ENCODE measurements at places on chromosomes 13 and 19.

DNA sequence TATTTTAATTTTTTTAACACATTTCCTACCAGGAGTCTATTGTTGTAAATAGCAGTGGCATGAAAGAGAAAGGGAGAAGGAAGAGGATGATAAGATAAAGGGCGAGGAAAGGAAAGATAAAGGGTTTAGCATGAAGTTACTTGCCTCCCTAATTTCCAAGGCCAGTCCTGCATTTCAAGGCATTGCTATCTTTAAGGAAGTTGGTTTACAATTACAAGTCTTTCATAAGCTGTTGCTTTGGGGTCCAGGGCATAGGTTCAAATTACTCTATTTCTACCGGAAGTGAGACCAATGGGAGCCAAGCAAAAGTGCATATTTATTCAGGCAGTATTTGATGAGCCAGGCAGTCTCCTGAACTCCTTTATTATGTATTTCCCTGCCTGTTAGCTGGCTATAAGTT lies 27.7 kb upstream of the UBL3 start:
- no peak for DNase-seq

DNA sequence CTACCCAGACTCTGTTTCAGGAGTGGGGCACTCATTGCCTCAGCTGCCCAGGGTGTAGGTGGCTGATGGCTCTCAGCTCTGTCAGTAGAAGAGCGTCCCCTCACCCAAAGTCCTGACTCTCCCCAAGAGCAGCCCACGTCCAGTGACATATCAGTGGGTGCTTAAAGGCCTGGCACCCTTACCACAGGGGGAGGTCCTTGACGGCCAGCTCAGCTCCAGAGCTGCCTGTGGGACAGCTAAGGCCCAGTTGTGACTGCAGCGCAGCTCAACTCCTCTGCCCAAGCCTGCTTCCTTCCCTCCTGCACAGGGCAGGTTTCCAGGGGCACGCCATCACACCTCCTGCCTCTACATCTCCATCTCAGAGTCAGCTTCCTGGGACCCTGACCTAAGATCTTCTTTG lies 32.4 kb downstream of the GRIK5 start:
- DNase-seq: no peak

GRCh38 chr13:99331881-99332293 lies 24.7 kb upstream of the GPR183 start:
- DNase-seq: no peak

DNA sequence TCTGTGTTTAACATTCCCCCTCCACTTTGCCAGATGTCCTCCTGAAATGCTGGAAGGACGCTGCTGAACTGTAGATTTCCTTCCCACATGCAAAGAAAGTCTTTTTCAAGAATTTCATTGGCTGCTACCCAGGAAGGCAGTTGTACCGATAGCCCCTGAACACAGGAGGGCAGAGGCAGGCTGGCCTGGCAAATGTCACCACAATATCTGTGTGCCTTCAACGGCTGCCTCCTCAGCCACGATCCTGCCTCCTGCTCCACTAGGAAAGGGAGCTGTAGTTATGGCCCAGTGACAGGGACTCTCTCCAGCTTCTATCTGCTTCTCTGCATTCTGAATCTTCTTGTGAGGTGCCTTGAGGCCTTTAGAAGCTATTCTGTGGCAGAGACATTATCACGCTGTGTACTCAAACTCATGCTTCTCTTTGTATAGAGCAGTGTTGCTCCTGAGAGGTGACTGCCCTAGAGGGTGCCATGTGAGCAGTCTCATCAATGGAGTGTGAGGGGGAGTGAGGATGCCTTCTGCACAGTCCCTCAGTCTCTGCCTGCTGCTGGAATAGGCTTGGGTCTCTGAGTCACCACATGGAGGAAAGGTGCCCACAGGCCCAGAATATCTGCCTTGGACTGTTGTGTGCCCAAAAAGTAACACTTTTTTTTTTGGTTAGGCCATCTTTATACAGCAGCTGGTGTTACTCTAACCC lies 279.8 kb downstream of the DNAJC15 start:
- DNase-seq: peak; percentile 80

DNA sequence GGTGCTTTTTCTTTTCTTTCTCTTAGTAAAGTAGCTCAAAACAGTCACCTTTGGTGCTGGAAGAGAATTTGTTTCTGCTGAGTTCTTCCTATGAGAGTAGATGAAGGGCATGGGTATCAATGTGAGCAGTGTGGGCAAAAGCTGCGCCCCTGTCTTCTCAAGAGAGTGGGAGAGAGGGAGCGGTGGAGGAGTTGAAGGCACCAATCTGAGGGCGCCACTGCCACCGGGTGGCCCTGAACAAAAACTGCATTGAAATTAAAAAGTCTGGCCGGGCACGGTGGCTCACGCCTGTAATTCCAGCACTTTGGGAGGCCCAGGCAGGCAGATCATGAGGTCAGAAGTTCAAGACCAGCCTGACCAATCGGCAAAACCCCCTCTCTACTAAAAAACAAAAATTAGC lies 28.7 kb upstream of the EPHX3 start:
- DNase-seq: no peak

GRCh38 chr19:6800991-6801484 lies 28.5 kb downstream of the VAV1 start:
- no peak for DNase-seq

DNA sequence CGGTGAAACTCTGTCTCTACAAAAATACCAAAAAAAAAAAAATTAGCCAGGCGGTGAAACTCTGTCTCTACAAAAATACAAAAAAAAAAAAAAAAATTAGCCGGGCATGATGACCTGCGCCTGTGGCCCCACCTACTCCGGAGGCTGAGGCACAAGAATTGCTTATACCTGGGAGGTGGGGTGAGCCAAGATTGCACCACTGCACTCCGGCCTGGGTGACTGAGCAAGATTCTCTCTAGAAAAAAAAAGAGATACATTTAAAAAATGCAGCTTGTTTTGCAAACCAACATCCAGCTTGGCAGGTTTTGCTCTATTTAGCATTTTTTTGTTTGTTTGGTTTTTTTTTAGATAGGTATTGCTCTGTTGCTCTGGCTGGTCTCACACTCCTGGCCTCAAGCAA lies 6.7 kb upstream of the PGPEP1 start:
- DNase-seq: no peak

- DNase-seq: no peak
Observed at GRCh38 chr13:24148414-24149235, 11.9 kb upstream of the SPATA13 start.

GRCh38 chr13:107576430-107576829 lies 638.9 kb downstream of the LIG4 start:
- DNase-seq: no peak

- no peak for DNase-seq
Observed at GRCh38 chr19:30008169-30008568, 66.1 kb downstream of the URI1 start.

- DNase-seq: no peak
Observed at GRCh38 chr13:28471421-28471820, 23.5 kb downstream of the FLT1 start.

GRCh38 chr13:24074678-24075077 lies 85.8 kb upstream of the SPATA13 start:
- DNase-seq: no peak

GRCh38 chr13:59750860-59751259 lies 412.9 kb downstream of the DIAPH3 start:
- peak; percentile 26 for DNase-seq

- DNase-seq: no peak
Observed at GRCh38 chr19:5977222-5977784, 637 bp downstream of the RANBP3 start.

DNA sequence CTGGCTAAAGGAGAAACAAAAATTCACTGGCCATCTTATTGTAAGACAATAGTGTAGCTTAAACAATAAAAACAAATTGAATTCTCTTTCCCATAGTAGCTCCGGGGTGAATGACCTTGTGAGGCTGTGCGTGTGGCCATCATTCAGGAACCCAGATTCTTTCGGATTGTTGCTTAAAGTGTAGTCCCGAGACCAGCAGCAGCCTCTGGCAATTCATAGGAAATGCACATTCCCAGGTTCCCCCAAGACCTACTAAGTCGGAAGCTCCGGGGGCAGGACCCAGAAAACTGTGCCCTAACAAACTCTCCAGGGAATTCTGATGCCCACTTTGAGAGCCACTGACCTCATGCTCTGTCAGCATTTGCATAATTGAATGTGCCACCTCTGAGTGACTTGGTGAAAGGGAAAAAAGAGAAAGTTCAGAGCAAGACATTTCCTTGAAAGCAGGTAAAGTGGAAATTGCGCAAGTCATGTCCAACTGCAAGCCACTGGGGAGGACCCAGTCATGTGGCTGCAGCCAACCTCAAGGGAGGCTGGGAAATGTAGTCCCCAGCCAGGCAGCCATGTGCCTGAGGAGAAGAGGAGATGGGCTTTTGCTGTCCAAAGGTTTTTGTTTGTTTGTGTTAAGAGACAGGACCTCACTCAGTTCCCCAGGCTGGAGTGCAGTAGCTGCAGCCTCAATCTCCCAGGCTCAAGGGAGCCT lies 50.7 kb upstream of the PNMA8B start:
- no peak for DNase-seq

GRCh38 chr13:42028113-42028799 lies 20.2 kb upstream of the DGKH start:
- DNase-seq: no peak

DNA sequence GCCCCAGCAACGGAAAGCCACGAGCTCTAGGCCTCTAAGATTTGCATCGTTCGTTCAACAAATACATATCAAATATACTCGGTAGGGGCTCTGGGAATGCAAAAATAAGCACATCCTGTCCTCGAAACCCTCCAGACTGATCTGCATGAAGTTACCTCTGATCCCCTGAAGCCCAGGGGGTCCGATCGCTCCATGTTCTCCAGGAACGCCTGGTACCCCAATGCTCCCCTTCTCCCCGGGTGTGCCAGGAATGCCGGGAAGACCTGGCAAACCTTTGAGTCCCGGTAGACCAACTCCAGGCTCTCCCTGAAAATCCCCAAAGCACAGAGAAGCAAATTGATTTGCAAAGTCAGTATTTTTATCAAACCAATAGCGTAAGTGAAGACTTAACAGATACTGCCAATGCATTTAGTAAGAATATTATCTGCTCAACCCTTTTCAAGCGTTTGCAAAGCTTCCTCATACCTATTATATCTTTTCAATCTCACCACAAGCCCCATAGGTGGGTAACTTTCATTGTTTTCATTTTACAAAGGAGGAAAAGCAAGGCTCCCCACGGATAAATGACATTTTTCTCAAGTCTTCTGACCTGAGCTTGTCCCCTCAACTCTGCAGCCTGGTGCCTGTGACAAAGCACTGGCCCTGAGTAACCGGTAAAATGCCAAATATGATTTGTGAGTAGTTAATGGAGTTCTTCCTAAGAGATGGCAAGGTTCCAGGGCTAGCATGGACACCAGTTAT lies 127.7 kb downstream of the COL4A1 start:
- DNase-seq: no peak

GRCh38 chr19:2648099-2648498 lies 54.4 kb downstream of the GNG7 start:
- no peak for DNase-seq

GRCh38 chr13:110354715-110355473 lies 47.8 kb downstream of the COL4A2 start:
- DNase-seq: no peak

DNA sequence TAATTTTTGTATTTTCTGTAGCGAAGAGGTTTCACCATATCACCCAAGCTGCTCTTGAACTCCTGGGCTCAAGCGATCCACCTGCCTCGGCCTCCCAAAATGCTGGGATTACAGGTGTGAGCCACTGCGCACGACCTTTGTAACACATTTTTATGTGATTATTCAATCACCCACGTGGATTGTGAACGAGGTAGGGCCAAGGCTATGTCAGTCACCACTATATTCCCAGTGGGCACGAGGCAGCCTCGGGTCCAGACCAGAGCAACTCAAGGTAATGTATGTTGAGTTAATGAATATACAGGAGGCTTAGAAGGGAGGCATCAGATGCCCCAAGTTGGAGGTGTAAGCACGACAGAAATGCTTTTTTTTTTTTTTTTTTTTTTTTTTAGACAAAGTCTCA lies 8.9 kb downstream of the PTGIR start:
- no peak for DNase-seq

- DNase-seq: no peak
Observed at GRCh38 chr13:38685431-38685830, 1.4 kb upstream of the FREM2 start.

GRCh38 chr19:2018752-2019151 lies 3.2 kb upstream of the BTBD2 start:
- no peak for DNase-seq

GRCh38 chr19:40806423-40807146 lies 7.6 kb downstream of the EGLN2 start:
- no peak for DNase-seq

GRCh38 chr19:23913931-23914330 lies 755 bp upstream of the ZNF726 start:
- DNase-seq: no peak

DNA sequence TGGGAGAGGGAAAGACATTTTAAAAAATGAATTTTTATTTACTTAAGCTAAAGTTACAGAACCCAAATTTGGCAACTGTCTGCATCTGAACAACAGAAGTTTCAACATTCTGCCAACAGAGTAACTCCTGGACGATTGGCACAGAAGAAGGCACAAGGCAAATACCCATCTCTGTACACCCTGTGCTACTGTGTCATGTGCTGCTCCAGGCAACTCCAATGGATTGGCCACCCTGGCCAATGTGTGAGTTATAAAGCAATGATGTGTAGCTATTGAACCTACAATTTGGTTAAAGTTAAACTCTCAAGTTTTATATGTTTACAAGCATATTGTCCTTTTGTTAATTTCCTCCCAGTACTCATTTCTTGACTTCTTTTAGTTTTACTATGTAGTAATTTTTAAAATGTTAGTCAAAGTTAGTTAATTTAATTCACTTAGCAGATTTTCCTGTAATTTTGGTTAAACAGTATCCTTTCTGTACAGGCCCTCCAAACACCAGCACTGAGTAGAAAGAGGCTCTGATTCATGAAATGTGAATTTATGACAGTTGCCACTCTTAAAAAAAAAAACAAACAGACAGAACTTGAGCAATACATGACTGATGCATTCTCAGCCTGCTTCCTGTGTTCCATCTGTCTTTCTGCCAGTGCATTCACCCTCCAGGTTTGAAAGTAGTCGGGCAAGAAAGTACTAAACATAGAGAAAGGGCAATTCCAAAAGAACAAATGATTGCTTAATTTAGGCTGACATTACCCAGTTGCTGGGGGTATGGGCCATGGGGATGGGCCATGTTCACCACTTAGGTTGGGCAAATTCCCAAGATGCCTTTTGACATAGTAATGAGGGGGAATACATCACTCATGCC lies 5.9 kb downstream of the STARD13 start:
- peak; percentile 90 for DNase-seq

DNA sequence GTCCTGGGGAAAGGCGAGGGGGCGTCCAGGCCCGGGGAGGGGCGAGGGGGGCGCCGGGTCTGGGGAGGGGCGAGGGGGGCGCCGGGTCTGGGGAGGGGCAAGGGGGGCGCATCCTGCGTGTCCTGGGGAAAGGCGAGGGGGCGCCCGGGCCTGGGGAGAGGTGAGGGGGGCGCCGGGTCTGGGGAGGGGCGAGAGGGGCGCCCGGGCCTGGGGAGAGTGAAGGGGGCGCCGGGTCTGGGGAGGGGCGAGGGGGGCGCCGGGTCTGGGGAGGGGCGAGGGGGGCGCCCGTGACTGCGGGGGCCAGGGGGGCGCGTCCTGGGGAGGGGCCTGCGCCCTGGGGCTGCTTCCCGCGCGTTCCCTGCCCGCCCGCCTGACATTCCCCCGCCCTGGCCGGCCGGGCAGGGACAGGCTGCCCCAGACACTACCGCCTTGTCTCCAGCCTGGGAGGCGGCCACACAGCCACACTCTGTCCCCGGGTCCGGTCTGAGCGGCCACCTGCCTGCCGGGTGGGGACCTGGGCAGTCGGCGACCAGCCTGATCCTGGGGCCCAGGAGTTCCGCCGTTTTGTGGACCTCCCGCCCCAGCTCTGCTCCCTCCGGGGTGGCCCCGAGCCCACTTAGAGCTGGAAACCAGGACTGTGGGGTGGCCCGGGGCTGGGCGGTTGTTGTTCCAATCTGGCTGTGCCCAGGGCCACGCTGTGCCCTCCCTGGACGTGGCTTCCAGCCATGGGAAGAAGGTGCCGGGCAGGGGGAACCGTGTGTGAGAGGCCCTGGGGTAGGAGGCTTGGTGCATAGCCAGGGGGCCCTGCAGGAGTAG lies 11.8 kb downstream of the PALM start:
- no peak for DNase-seq
